Activated effector memory CD4-positive, alpha-beta T cell treated with Interleukin-2 at 50 U/mL for 16 hours (primary cell): ENCODE measurements at places on chromosomes 3 and 15.

DNA sequence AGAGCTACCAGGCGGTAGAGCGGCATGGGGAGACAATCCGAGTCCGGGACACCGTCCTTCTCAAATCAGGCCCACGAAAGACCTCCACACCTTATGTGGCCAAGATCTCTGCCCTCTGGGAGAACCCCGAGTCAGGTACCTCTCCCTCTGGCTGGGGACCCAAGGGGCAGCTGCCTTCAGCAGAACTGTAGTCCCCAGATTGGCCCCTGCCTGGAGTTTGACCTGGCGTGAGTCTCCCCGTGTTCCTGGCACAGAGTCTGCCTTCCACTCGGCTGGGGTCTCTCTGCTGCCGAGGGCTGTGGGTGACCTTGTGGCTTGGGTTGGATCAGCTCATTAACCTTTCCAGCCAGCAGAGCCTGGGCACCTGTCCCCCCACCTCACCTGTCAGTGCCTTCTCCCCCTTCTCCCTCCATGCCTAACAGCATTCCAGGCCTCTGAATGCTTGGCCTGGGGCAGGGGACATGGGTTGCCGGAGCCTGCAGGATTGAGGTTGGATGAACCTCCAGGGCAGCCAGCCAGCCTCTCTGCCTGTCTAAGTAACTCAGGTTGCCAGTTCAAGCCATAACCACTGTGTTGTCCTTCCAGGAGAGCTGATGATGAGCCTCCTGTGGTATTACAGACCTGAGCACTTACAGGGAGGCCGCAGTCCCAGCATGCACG lies 6.8 kb upstream of the CHST14 start:
- DNase-seq, result no peak

GRCh38 chr3:113354307-113354706 lies 87.0 kb downstream of the CFAP44 start:
- no peak for DNase-seq

GRCh38 chr3:112096176-112096575 lies 10.0 kb downstream of the C3orf52 start:
- no peak for DNase-seq

GRCh38 chr3:67551361-67552016 lies 102.9 kb downstream of the SUCLG2 start:
- no peak for DNase-seq

- DNase-seq, result no peak
These were observed 63.7 kb downstream of the ATP8B4 start for GRCh38 chr15:50055332-50055731.

DNA sequence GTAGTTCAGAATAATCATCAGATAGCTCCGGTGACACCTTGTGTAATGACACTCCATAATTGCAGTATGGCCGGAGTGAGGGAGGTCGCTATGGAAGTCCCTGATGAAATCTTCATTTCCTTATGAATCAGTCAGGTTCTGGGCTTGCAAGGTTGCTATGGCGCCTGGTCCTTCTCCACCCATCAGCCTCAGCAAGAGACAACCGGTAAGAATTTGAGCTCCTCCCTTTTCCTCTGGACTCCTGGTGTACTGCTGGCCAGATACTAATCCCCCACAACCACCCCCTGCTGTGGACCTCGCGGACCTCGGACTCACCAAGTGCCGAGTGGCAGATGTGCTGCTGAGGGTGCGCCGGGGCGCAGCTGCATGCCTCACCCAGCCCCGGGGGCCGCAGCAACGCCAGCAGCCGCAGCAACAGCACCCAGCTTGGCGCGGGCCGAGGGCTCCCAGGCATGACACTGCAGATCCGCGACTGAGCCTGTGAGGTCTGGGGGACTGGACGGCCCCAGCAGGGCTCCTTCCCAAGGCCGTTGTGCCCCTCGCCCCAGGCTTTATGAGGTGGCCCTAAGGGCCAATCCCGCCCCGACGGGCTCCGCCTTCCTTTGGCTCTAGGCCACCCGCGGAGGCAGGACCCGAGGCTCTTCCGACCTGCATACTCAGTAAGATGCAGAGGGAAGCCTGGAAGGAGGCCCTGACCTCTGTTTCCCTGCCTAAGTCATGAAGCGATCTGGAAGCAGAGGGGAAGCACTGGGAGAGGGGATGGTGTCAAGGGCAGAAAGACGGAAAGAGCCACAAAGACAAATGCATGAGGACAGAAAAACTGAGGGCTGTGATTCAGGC lies at the start of gene TIMP4:
TSS of gene TIMP4 (minus strand) at position 526 of the 840 bp plus-strand sequence. CDS start at position 454, 72 bp downstream.
- DNase-seq, result no peak
